GM23338 (cell line): ENCODE measurements at places on chromosomes 7 and 10. TPM values are rescaled to one million over a fixed set of nuclear protein-coding genes. Genes with fewer than 3 reads are reported as not detected.

DNA sequence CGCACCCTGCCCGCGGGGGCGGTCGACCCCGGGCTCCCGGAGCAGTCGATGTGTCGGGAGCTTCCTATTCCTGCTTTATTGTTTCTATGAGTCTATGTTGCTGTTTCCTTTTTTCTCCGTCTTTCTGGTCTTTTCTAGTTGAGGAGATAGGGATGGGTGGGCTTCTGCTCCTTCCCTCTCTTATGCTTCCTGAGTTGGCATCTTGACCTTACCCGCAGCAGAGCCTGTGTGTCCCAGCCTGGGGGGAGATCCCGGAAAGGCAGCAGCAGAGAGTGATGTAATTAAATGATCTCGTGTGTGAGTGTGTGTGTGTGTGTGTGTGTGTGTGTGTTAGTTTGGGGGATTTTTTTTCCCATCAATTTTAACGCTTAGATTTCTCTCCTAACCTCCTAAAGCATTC is 486 bp upstream of the SORCS1 start:
- peaks cover 35% of the 10 kb centered on the region for H3K27me3 ChIP-seq
- H3K27ac ChIP-seq = no peak overlapping the region
- peaks cover 42% of the 10 kb centered on the region for H3K4me1 ChIP-seq
- DNase-seq = peak; percentile 46

- H3K27me3 ChIP-seq = peaks cover 84% of the 10 kb centered on the region
- H3K36me3 ChIP-seq = no peaks in the 10 kb centered on the region
- H3K27ac ChIP-seq = no peak overlapping the region
- peaks cover 42% of the 10 kb centered on the region for H3K4me1 ChIP-seq
Observed at GRCh38 chr10:22314852-22315251, 1.3 kb upstream of the COMMD3 start.

ADD3 gene
- polyA plus RNA-seq = 57.0 and 68.5 TPM in 2 replicates

DNA sequence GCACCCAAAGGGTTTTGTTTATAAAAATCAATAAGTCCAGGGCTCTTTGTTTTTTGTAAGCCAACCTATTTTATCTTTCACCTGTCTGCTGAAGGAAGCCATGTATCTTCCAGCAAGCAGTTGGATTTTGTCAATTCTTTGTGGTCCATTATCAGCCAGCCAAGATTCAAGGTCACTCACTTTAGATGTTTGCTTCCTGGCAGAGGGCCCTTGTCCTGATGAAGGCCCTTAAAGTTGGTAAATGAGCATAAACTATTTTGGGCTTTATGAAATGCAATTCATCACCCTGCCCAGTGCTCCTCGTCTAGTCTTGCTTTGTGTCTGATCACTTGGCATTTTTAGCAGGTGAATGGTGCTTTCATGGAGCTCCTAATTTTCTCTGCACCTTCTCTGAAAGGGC is 1004.2 kb downstream of the GRID1 start:
- DNase-seq = no peak
- no peak overlapping the region for H3K27ac ChIP-seq
- H3K4me1 ChIP-seq = no peaks in the 10 kb centered on the region
- no peaks in the 10 kb centered on the region for H3K27me3 ChIP-seq

TWIST1 gene
- 0.24 and 0.35 TPM in 2 replicates for polyA plus RNA-seq

- H3K4me1 ChIP-seq = 0 out of 2 replicates have a peak, but pooled peaks cover 8% of the 10 kb centered on the region
- DNase-seq = peak; percentile 11
- no peaks in the 10 kb centered on the region for H3K36me3 ChIP-seq
- no peaks in the 10 kb centered on the region for H3K27me3 ChIP-seq
Observed at GRCh38 chr10:114320249-114321116, 81.4 kb downstream of the VWA2 start.
